ENCODE measurements at places on chromosomes 5 and 9.

DNA sequence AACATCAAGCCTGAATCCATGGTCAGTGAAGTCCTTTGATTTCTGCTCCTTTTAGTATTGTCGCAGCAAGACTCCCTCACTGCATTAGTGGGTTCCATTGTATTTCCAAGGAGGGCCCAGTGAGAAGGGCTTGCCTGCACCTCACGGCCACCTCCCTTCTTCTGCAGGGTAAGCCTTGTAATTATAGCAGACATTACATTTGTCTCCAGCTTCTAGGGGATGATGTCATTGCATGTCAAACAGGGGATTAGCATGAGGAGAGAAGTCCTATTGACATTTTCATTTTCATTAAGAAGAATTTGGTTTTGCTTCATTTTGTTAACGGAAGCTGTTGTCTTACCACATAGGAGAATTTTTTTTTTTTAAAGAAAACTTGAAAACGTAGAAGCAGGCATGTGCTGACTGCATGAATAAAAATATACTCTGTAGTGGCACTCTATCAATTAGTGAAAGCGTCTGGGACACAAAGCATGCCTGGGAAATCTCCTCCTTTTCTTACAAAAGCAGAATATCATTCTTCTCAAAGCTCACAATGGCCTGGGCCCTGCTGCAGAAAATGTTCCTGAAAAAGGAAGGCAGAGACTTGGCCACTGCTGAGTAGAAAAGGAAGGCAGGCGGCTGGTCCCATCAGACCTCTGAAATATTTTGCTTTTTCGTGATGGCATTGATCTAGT lies 27.1 kb downstream of the MAP1B start:
- DNase-seq = no peak

- DNase-seq = no peak
Observed at GRCh38 chr5:7668161-7668560, 182.8 kb downstream of the CFAP90 start.

DNA sequence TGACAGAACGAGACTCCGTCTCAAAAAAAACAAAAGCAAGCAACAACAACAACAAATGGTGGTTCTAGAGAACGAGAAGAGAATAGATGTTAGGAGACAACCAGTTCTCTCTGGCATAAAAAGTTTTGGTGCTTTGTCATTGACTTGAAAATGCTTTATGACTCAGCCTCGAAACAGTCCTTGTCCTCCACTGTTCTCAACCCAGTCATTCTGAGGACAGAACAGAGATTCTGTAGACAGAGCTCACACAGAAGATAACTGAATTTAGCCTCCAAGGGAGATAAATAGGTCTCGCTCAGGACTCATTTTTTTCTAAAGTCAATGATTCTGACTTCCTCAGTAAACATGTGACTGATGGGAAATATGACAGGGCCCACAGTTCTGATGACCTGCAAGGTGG lies 76.0 kb upstream of the FSTL4 start:
- no peak for DNase-seq

- no peak for DNase-seq
Observed at GRCh38 chr5:143231973-143232812, 171.3 kb downstream of the NR3C1 start.

DNA sequence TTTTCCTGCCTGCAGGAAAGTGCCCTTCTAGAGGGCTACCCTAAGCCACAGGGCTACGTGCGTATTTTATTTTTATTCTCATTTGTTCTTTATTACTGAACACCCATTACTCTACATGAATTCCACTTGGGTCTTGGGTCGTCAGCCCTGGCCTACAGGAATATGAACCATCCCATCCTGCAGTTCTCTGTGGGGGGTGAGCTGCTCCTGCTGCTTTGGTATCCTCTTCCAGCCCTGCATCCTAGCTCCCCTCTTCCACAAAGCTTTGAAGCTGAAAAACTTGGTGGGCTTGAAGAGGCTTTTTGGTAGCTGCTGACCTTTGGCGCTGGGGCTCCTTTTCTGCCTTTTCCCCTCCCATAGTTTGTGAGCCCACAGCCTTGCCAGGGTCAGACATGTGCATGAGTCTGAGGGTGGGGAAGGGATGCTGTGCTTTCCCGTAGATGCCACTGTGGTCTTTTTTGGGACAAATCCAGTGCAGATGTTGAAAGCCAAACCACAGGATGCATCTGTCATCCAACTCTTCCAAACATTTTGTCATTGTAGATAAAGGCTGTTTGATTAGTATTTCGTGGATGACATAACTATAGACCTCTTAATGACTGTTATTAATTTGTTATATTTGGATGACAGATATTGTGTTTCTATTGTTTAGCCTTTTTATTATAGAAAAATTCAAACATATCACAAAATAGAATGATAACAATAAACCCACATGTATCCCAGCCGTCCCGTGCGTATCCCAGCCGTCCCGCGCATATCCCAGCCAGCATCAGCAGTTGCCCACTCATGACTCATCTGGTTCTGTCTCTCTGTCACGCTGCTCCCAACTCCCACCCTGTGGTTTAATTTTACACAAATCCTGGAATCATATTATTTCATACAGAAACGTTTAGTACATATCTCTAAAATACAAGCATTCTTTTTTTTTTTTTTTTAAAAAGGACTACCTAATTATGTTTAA lies 43.9 kb downstream of the SLC46A2 start:
- no peak for DNase-seq

GRCh38 chr9:35488566-35489312 lies 1.2 kb upstream of the RUSC2 start:
- DNase-seq = no peak

DNA sequence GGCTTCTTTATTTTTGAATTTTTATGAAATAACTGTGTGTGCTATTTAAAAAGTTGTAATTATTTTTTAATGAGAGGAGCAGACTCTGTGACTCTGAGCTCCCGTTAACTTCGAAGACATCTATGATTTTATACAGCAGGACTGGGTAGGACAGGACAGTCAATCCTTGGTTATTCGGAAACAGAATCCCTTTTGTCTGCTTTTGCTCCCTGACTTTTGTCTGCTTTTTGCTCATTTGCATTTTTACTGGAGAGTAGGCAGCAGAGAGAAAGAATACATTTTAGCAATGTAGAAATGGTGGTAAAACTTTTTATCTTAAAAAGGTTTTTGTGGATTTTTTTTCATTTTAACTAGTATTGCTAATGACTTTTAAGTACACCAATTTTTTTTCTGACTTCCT lies 303.6 kb downstream of the ARHGAP26 start:
- DNase-seq = no peak

DNA sequence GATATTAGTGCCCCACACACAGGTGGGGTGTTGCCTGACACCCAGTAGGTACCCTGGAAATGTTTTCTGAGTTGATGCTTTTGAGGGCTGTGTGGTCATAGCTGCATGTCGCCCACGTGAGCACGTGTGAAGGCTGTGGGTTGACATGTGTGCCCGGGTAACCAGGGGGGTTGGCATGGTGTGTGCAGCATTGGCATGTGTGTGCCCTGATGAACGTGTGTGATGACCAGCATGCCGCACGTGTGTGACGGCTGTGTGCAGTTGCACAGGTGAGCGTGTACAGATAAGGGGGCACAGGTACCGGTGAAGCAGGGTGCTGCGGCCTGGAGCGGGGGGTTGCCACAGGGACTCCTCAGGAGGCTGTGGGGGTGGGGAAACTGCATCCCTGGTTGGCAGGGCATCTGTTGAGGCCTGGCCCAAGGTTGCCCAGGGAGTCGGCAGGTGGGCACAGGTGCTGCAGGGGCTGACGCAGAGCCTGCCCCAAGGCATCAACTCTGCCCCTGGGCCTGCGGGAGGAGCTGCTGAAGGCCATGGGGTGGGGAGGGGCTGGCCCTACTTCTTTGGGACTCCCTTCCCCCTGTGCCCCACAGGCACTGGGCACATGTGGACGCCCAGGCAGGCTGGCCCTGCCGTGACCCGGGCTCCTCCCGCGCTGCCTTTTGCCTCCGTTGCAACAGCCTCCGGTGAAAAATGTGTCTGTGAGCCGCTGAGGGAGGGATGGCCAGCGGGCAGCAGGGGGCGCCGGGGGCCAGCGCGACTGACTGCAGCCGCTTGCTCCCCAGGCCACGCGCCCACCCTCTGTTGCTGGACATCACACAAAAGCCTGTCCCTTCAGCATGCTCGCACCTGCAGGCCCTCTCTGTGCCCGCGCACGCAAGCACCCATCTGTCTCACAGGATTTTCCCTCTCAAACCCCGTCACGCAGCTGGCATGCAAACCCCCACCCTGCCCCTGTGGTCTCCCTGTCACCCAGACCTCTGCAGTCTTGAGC lies 2.2 kb downstream of the UNC5A start:
- no peak for DNase-seq

DNA sequence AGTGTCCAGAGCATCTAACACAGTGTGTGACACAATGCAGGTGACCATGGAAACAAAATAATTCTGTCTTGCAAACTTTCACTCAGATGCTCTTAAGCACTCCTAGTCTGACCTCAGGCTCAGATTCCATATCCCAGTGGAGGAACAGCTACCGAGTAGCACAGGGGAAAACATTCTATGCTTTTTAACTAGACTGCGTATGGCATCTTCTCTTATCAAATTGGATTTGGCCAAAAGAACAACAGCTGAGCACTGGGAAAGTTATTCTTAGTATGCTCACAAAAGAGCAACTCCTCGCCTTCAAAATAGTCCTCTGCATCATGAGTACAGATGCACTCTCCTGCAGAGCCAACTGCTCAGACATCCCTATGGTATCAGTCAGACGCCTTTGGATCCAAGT lies 528.2 kb upstream of the DAP start:
- DNase-seq = no peak

DNA sequence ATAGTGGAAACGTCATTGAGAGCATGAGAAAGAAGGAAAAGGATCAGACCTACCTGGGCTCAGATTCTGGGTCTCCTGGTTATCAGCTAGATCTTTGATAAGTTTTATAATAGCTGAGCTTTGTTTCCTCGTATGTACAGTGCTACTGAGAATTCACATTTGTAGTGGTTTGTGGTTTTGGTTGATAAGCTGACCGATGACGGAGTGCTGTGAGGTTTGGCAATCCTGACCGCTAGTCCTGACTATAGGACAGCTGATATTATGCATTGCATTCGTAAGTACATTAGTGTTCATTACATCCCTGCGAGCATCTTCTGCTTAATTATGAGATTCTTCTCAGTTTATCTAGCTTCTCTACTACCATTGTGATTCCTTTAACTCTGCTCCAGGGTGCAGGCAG lies 190.7 kb upstream of the SLC27A6 start:
- DNase-seq = no peak

GRCh38 chr9:6567140-6567591 lies 78.4 kb downstream of the GLDC start:
- no peak for DNase-seq

All from GM18507 (cell line).